Dermis lymphatic vessel endothelial cell (primary cell): ENCODE measurements at places on chromosomes 5 and 9. TPM values are rescaled to one million over a fixed set of nuclear protein-coding genes. Genes with fewer than 3 reads are reported as not detected.

WHRN gene
- total RNA-seq = 0.22 and 0.34 TPM in 2 replicates

SLIT3 gene
- total RNA-seq = under 0.01 TPM in 1 of 2 replicates, not detected in the other

ANXA6 gene
- 7.1 and 15.8 TPM in 2 replicates for total RNA-seq

OGN gene
- not detected in 2 replicates for total RNA-seq

TERT gene
- not detected in 2 replicates for total RNA-seq

ZNF608 gene
- total RNA-seq = 7.8 and 12.8 TPM in 2 replicates

LVRN gene
- total RNA-seq = 0.09 and 0.22 TPM in 2 replicates

SPINK5 gene
- 0.09 TPM in 1 of 2 replicates, not detected in the other for total RNA-seq

IFNA13 gene
- total RNA-seq = not detected in 2 replicates

ADAMTS2 gene
- total RNA-seq = 0.26 and 2.1 TPM in 2 replicates
